NCI-H1930 (cell line): ENCODE measurements at places on chromosomes 16 and 17.

- no peak for DNase-seq
Observed at GRCh38 chr17:41308918-41309359, at the start of gene KRTAP16-1. Gene KRTAP16-1 (minus strand): TSS chr17:41309309. CDS start chr17:41309253, 56 bp downstream.

- no peak for DNase-seq
Observed at GRCh38 chr17:78958641-78959127, 21.0 kb downstream of the LGALS3BP start.

GRCh38 chr17:74015316-74015715 lies 188.2 kb upstream of the RPL38 start:
- no peak for DNase-seq

GRCh38 chr17:70098030-70098429 lies 23.0 kb downstream of the KCNJ16 start:
- no peak for DNase-seq

DNA sequence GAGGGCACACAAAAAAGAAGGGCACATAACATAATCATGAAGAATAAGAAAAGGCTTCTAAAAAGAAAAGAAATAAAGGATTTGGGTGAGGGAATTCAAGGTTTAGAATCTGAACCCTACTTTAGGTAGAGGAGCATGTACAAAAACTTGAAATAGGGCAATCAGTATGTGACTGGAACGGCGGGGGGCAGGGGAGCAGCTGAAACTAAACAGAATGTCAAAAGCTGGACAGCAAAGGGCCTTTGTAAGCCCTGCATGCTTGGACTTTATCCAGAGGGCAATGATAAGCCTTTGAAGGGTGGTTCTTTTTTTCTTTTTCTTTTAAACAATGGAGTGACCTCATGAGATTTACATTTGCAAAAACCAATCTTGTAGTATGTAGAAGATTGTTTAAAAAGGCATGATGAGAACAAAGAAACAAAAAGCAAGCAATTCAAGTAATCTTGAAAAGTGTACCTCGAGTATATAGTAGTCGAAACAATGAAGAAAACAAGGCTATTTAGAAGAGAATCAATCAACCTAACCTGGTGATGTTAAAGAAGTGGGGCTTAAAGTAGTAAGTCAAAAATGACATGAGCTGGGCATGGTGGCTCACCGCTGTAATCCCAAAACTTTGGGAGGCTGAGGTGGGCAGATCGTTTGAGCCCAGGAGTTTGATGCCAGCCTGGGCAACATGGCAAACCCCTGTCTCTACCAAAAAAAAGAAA lies 46.7 kb upstream of the ANKFY1 start:
- no peak for DNase-seq

- DNase-seq, result no peak
Observed at GRCh38 chr17:39212841-39213480, 12.8 kb downstream of the STAC2 start.

GRCh38 chr17:57480438-57481196 lies 224.3 kb downstream of the MSI2 start:
- DNase-seq, result no peak

GRCh38 chr16:17453364-17454038 lies 17.3 kb downstream of the XYLT1 start:
- DNase-seq, result no peak

DNA sequence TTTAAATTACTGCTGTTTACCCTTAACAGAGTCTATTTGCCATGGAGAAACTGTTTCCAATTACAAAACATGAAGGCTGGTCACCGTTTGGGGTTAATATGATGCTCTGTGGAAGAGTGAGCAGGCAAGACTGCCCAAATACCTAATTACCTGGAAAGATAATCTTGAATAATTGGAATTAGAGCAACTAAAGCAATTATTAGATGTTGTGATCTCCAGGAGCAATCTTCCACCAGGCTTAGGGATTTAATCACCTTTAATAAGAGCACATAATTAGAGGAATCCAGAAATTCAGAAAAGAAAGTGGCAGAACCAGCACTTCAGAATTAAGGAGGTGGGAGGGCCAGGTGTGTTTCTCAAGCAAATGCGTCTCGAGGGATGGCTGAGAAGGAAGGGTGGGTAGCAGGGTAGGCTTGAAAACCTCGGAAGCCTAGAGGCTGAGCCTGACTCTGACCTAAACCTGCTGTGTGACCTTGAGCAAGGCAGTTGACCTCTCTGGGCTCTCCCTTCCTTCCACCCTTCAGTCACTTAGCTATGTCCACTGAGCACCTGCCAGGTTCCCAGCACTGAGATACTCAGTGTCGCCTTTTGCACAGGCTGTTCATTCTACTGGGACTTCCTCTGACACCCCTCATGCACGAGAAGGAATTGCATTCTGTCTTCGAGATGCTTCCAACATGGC lies 113.2 kb downstream of the GSG1L start:
- DNase-seq, result no peak

DNA sequence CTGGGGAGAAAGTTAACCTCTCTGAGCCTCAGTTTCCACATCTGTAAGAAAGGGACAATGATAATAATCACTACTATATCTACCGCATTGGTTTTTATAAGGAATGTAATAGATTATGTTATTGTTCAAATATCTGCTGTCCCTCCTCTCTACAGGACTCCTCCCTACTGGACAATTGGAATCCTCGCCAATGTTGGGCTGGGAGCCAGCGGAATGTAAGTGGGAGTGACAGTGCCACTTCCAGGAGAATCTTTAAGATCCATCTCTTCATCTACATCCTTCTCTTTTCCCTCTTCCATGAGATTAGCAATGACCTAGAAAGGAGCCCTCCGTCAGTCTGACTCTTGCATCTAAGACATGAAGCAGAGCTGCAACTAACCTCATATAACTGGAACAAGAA lies 95.1 kb downstream of the GRIN2A start:
- no peak for DNase-seq

GRCh38 chr16:48382131-48382530 lies 3.1 kb downstream of the SIAH1 start:
- DNase-seq, result no peak

- DNase-seq, result no peak
Observed at GRCh38 chr17:83147280-83147679, 67.9 kb downstream of the METRNL start.

- no peak for DNase-seq
Observed at GRCh38 chr17:33183487-33184026, 109.5 kb downstream of the ASIC2 start.

DNA sequence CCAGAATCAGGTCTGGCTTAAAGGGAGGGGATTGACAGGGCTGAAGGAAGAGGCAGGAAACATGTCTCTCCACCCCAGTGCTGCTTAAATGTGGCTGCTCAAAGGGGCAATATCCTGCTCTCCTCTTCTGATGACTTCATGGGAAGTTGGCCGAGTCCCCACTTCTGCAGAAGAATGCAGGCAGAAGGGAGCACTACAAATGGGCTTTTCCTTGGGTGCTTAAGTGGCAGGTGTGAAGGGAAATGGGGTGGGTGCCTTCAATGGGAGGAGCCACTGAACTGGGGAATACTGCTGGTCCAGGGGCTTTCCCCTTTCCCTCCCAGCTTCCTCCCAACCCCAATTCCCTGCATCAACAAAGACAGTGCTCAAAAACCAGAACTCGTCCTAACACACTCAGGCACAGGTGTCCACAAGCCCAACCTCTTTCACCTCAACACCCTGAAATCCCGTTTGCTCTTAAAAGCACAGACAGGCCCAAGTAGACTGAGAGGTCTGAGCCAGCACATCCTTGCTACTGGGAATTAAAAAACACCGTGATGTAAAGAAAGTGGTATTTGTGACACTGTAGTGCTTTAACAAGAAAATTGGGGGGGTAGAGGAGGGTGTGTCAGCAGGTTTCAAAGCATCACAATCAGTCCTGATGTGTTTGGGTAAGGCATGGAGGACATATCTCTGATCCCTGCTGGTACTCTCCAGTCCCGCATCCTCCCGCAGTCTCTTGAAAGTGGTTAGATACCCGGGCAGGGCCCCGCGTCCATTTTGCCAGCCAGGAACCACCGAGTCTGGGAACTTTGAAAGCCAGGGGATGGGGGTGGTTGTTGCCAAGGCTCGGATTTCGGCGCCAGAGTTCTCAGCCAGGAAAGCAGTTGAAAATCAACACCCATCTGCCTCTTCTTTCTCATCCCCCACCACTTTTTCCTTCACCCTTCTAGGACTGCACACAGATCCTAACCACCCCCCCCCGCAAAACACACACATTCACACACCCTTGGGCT lies 1.6 kb downstream of the CA10 start:
- no peak for DNase-seq

DNA sequence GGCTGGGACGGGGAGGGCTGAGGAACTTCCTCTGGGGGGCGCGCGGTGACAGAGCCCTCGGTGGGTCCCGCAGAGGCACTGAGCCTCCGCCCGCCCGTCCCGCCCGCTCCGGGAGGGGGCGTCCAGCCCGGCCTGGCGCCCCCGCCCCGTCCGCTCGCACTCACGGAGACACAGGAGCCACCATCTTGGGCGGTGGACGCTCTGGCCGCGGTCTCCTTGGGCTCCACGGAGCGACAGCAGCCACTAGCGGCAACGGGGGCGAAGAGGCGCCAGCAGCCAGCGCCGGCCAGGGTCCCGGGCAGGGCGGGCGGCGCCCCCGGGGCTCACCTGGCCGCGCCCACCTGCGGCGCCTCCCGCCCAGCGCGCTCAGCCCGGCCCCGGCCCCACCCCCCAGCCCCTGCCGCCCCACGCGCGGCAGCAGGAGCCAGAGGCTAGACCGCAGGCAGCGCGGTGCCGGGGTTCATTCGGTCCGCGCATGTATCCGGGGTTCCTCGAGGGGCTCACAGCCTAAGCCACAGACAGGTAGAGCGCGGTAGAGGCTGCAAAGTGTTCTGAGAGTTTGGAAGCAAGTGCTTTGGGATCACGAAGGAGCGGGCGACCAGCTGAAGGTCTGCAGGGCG lies at the start of gene C17orf113:
Gene C17orf113 (minus strand): TSS at position 209 of the 620 bp plus-strand sequence. CDS start 7,225 bp downstream, outside the sequence.
- peak; percentile 38 for DNase-seq

DNA sequence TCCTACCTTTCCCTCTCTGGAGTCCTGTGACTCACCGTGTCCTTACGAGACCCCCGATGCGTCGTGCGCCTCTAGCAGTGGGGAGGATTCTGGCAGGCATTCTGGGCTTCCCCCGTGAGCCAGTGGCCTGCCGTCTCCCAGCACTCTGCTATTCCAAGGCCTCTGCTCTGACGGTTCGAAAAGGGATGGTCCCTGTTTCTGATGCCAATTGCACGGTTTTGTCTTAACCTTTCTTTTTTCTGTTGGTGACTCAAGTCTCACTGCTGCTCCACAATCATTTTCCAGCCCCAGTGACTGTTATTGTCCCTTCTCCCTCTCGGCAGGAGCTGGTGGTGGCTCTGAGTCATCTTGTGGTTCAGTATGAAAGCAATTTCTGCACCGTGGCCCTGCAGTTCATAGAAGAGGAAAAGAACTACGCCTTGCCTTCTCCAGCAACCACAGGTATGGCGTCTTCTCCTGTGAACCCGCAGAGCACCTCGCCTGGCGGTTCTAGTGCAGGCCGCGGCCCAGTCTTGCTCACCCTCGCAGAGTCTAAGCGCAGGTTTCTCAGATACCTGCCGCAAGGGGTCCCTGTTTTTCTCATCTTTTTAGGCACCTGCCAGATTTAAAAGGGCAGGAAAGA lies 100.1 kb upstream of the CHMP6 start:
- DNase-seq, result no peak

- DNase-seq, result no peak
Observed at GRCh38 chr17:14289162-14289561, 11.7 kb upstream of the HS3ST3B1 start.
